Left kidney (tissue), 8 donors: ENCODE measurements at places on chromosomes 12 and 14.

DNA sequence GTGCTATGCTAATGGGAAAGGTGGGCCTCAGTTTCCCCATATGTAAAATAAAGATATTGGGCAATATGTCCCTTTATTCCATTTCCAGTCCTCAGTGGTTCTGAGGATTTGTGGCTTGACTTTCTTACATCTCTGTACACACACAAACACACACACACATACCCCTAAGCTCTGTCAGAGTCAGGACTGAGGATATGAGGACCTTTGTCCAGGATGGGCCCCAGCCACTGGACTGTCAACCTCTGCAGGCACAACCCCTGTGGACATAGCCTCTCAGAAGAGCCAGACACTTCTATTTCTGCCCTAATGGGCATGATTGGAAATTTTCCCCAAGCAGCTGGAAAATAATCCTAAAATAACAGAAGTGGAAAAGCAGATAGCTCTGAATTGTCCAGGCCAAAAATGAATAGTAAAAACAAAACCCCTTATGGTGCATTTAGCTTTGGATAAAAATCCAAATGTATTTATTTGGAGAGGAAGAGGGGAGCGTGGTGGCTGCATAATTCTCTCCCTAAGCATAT is 50.2 kb downstream of the RIN3 start:
- no peak for DNase-seq

DNA sequence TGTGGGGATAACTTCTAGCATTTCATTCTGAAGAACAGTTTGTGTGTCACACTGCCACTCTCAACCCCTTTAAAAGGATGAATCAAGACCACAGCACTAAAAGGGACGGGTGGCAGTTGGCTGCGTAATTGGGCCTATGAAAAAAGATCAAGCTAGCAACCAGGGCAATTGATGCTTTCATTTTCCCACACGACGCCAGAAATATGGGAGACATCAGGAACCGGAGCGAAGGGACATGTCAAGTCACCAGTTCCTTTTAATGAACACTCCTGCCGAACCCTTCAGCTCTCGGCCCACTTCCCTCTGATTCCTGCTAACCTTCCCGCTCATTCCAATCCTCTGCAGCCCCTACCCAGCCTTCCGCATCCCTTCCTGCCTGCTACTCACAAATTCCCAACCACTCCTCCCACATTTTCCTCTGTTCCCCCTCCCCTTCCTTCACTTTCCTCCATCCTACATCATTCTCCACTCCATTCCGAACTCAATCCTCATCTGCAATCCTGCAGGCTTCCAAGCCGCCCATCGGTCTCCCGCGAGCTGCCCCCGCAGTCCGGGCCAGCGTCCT is 753 bp downstream of the CSRNP2 start:
- DNase-seq: peak; percentile 54

- DNase-seq: no peak
These were observed 7.2 kb upstream of the SSPN start for GRCh38 chr12:26188127-26188526.

DNA sequence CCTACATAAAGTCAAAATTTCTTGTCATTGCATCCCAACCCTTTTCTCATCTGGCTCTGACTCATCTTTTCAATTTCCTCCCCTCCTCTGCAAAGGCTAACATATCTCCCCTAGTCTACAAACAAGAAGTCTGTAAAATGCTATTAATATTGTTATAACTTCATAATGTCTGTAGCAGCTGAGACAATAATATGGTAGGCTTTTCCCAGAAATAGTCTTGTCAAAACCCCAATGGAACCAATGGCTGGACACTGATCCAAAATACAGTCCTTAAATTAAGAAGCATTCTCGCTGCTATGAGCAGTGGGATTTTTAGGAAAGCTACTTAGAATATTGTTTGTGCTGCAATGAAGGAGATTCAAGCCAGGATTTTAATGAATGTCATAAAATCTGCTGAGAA is 131.4 kb downstream of the KLHL28 start:
- DNase-seq: no peak

- DNase-seq: no peak
These were observed 43.2 kb upstream of the MEG3 start for GRCh38 chr14:100782516-100783320.

GRCh38 chr12:23415180-23415579 is 534.3 kb downstream of the SOX5 start:
- no peak for DNase-seq

- DNase-seq: no peak
These were observed 753 bp upstream of the DLGAP5 start for GRCh38 chr14:55192054-55192621.

DNA sequence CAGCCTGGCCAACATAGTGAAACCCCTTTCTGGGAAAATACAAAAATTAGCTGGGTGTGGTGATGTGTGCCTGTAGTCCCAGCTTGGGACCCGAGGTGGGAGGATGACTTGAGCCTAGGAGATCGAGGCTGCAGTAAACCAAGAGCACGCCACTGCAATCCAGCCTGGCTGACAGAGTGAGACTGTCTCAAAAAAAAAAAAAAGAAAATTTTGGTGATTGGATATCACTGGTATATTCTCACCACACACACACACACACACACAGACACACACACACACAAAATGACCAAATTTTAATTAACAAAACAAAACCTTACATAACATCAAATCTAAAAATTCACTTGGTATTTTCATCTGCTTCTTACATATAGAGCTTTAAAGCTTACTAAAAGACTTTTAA is 3.4 kb upstream of the FAM177A1 start:
- no peak for DNase-seq

DNA sequence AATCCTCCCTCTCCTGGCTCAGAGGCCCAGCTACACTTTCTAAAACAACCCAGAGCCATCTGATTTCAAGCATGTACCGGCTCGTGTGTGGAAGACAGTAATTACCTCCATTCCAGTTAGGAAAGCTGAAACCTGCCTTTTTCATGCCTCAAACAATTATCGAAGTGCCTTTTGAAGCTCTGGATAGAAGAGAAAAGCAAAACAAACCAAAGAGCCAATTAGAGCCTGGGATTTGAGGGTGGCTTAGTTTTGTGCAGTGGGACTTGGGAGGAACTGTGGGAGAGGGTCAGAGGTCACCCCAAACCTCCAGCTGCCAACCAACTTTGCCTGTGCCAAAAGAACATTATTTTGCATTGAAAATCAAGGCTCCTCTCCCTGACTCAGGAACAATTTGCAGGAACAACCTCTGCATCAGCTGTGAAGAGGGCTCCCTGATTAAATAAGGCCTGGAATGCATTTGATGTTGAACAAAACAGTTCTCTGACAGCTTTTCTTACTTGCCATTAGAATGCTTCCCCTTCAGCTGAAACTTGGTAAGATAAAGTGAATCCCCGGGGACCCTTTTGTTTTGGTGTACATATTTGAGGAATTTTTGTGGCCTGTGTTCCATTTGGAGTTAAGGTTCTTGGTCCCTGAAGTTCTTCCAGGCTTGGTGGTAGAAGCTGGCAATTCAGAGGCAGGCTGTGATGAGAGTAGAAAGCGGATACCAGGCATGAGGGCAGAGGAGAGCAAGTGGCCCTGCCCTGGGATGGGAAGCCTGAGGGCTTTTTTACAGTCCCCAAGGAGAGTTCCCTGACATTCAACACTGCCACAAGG is 270.1 kb downstream of the ZFP36L1 start:
- DNase-seq: no peak

DNA sequence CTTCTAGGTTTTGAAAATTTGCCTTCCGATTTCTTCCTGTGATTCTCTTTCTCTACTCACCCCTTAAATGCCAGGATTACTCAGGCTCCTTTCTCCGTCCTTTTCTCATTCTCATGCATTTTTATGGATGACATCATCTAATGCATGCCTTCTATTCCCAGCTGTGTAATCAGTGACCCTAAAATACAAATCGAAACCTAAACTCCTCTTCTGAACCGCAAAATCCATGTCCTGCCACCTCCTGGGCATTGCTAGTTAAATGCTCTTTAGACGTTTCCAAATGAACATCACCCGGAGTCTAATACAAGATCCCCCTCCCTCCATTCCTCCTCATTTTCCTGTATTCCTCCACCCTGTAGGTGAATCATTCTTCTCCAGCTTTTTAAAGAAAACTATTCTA is 1703.1 kb upstream of the FLRT2 start:
- DNase-seq: no peak

GRCh38 chr12:6288235-6288634 is 22.2 kb upstream of the PLEKHG6 start:
- DNase-seq: no peak

DNA sequence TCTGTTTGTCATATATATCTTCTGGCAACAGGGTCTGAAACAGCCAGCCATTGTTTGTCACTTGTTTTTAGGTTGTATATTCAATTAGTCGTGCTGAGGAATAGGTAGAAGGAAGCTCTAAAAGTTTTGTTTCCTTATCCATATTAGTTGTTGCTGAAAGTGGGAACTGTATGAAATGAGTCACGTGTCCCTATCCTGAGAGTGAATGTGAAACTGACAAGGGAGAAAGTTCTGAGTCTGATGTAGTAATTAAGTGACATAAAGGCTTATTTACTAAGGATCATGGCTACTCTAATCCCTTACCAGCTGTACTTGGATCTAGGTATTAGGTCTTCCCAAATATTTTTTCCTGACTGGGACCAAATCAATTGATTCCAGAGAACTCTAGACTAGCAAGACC is 16.4 kb downstream of the FAM234B start:
- no peak for DNase-seq

GRCh38 chr12:5492562-5492961 is 60.7 kb downstream of the NTF3 start:
- DNase-seq: no peak

DNA sequence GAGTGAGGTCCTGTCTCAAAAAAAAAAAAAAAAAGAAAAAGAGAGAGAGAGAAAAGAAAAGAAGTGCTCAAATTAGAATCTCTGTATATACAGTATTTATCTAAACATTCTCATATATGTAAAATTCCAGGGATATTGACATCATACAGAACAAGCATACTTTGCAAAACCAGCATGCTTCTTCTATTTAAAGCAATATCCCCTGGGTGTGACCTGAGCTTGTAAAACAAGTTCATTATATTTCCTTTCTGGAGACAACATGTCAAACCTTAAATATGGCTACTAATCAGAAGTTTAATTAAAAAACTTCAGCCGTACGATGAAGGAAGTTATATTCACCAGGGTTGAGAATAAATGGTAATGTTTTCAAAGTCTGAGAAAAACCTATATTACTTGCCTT is 175.8 kb upstream of the HMGA2 start:
- no peak for DNase-seq

DNA sequence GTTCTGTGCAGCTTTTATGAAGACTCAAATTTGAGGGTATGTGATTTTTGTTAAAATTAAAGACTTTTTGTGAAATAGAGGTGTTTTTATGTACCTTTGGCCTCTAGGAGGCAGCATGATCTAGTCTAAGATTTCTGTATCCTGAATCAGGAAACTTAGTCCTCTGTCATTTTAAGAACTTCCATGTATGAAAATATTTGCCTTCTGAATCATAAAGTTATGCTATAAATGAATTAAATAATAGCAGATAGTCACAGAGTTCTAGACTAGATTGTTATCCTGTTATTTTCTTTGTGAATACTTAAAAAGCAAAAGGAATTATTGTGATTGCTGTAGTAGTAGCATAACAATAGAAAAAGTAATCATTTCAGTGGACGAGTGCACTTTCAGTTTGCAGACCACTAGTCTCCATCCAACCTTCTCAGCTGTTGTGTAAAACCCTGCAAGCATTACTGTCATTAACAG is 56.3 kb downstream of the FGD4 start:
- peak; percentile 70 for DNase-seq

DNA sequence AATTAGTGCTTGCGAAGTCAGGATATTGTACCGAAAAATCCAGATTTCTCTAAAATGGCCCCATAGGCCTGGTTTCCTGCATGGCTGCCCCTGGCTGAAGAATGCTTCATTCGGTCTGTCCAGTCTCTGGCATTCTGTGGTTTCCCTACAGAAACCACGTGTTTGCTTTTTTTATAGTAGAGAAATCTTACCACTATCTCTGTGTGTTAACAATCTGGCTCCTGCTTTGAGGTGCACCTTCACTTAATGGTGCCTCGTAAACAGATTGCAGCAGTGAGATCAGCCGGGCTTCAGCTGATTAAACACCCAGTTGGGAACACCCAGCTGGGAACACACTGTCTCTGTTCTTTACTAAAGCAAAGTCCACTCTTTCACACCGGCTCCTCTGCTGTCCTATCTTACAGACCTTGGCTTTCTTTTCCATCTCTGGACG is 6.7 kb upstream of the DNAAF2 start:
- no peak for DNase-seq
